Fibroblast of the aortic adventitia (primary cell): ENCODE measurements at places on chromosomes 3 and 15.

DNA sequence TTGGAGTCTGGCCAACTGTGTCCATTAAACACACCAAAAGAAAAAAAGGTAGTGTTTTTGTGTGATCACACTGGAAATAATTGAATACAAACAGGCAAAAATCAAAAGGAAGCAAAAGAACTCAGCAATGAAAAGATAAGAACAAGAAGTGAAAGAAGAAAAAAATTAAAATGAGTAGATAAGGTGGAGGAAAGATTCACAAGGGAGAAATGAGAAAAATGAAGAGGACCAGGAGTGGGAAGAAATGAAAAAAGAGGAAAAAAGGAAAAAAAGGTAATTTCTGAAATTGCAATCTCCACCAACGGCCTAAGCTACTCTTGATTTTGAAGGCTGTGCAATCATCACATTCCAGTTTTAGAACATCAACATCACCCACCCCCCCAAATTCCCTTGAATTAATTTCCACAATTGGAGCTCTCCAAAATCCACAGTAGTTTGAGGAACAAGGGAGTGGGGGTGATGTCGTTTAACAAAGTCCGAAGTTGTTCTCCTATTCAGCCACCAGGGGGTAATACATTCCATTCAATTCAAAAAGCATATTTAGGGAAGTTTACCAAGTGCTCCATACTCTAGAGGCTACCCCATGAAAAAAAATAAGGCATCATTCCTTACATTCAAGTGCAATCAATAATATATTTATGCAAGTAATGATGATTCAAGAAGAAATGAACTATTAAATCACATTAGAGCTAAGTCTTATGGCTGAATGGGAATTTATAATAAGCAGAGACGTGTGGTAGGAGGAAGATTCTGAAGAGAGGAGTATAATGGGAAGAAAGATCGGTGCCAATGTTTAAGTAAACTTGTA is 37.4 kb downstream of the ZNF860 start:
- peak; percentile 71 for DNase-seq

GRCh38 chr3:157249606-157250005 is 89.7 kb upstream of the CCNL1 start:
- DNase-seq = no peak

- no peak for DNase-seq
These were observed 273.2 kb downstream of the MFSD1 start for GRCh38 chr3:159074756-159075701.

- no peak for DNase-seq
These were observed 26.7 kb downstream of the SMAD3 start for GRCh38 chr15:67091980-67092677.

DNA sequence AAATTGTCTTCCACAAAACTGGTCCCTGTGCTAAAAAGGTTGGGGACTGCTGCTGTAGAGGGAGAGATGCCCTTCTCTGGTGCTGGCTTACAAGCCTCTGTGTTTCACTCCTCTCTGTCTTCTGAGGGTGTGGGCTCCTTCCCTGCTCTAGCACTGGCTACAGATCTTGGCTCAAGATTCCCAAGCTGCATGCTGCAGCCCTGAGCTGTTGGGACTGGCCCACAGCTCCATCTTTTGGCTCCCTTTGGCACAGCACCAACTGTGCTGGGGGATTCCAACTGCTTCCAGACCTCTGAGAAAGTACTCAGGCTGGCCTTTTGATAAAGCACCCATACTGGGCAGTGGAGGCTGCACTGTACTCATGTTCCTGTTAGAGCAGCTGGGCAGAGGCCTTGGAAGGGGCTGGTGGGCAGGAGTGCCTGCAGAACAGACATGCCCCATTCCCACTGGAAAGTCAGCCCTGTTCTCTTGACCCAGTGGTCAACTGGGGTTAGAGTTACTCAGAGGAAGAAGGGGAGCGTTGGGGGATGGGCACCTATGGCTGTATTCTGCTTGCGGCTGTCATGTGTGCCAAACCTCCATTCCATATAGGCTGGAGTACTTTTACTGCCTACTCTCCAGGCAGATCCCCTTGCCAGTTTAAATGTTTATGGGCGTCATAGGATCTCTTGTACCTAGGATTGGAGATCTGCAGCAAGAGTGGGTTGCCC is 55.7 kb downstream of the GALK2 start:
- DNase-seq = peak; percentile 71
